ENCODE measurements at places on chromosomes 3 and 15.

DNA sequence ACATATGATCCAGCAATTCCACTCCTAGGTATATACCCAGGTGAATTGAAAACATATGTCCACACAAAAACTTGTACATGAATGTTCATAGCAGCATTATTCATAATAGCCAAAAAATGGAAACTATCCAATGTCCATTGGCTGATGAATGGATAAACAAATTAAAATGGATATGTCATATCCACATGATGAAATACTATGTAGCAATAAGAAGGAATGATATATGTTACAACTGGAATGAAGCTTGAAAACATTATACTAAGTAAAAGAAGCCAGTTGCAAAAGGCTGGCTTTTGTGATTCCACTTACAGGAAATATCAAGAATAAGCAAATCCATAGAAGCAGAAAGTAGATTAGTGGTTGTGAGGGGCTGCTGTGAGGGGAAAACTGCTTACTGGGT is 33.7 kb downstream of the BNC1 start:
- no peak for DNase-seq

DNA sequence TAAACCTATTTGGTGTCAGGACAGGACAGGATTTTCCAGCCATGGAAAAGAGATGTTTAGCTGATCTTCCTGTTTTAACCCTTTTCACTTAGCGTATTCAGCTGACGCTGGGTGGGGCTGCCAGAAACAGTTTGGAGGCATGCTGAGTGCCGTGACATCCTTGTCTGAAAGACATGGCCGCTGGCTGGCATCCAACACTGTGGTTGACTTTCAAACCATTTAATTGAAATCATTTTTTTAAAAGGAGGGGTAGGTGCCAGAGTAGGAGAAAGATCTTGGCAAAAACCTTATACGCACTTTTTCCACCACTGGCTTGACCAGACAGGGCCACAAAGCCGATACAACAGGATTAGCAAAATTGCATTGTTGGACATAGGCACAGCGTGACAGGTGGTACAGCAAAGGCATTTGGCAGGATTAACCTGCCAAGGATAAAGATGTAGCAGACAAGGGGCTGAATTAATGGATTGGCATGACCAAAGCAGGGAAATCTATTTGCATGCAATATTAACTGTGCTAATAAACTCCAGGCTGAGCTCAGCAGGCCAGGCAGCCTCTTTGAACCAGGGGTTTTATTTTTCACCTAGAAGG is 131.8 kb upstream of the TOPAZ1 start:
- no peak for DNase-seq

- no peak for DNase-seq
Measured at GRCh38 chr15:68704496-68705021, 116.1 kb downstream of the ANP32A start.

- DNase-seq = no peak
Measured at GRCh38 chr3:188126934-188127333, 27.0 kb upstream of the LPP start.

- no peak for DNase-seq
Measured at GRCh38 chr3:81707996-81708395, 53.4 kb downstream of the GBE1 start.

DNA sequence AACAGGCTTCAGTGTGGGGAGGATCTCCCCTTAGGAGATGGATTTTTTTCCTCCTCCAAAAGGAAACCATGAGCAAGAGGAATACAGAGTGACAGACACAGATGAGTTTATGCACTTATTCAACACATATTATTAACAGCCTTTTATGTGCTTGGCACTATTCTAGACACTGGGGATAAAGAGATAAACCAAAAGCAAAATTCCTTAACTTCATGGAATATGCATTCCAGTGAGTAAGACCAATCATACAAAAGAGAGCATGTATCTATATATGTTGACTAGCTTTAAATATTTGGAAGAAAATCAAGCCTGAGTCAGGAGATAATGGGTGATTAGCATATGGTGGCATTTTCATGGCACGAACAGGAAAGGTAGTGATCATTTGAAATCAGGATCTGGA is 284.4 kb upstream of the RASGRP1 start:
- no peak for DNase-seq

GRCh38 chr3:12758025-12758781 is 856 bp downstream of the TMEM40 start:
- DNase-seq = no peak

DNA sequence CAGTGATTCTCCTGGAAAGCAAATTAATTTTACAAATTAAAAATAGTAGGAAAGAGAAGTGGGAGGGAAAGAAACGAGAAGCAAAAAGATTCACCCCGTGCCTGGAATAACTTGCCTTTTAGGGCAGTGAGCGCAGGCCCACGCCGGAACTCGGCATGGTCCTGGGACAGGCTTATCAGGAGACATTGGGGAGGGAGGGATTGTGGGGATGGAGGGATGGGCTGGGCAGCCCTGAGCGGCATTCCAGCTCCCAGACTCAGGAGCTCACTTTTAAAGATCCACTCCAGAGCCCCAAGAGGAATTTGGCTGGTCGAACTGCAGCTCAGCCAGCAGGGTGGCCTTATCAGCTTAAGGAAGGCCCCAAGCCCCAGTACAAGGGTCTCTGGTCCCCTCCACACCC is 117.9 kb downstream of the ADCY5 start:
- DNase-seq = no peak

DNA sequence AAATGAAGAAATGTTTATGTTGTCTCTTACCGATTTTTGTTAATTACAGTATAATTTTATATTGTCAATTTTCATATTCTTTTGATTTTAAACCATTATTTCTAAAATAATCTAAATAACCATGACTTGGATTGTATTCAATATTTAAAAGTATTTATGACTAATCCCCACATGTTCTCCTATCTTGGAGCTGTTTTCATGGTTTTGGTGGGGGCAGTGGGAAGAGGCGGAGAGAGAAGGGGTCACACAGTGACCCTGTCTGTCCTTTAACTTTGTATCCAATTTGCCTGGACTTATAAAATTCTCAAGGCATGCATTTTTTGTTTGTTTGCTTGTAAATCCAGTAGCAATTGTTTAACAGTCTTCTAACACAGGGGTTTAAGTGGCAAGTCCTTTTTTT is 407.4 kb downstream of the NTRK3 start:
- DNase-seq = no peak

GRCh38 chr3:190593075-190593474 is 79.2 kb downstream of the IL1RAP start:
- DNase-seq = no peak

DNA sequence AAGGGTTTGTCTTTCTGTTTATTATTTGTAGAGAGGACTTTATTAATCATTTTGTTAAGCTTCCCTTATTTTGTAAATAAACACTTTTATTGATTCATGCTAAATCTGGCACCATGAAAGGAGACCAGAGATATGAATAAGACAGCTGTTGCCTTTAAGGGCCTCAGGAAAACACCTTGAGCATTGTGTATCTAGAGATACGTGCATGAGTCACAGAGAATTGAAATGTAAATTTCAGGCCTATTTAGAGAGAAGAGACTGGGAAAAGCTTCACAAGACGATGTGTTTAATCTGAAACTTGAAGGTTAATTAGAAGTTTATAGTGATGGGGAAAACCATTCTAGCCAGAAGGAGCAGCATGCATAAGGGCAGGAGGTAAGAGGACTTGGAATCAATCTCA is 28.6 kb upstream of the UTS2B start:
- no peak for DNase-seq

GRCh38 chr3:28066020-28066419 is 175.4 kb upstream of the CMC1 start:
- DNase-seq = no peak

GRCh38 chr3:188174317-188175044 is 20.5 kb downstream of the LPP start:
- DNase-seq = no peak

DNA sequence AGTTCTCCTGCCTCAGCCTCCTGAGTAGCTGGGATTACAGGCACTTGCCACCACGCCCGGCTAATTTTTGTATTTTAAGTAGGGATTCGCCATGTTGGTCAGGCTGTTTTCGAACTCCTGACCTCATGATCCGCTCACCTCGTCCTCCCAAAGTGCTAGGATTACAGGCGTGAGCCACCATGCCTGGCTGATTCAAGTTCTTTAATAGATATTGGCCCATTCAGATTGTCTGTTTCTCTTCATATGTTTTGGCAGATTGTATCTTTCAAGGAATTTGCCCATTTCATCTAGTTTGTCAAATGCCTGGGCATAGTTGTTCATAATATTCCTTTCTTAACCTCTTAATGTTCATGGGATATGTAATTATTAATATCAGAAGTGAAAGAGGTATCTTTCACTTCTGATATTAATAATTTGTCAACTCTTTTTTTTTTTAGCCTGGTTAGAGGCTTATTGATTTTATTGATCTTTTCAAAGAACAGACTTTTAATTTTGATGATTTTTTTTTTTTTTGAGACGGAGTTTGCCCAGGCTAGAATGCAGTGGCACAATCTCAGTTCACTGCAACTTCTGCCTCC is 40.2 kb upstream of the ZFAND6 start:
- DNase-seq = no peak

DNA sequence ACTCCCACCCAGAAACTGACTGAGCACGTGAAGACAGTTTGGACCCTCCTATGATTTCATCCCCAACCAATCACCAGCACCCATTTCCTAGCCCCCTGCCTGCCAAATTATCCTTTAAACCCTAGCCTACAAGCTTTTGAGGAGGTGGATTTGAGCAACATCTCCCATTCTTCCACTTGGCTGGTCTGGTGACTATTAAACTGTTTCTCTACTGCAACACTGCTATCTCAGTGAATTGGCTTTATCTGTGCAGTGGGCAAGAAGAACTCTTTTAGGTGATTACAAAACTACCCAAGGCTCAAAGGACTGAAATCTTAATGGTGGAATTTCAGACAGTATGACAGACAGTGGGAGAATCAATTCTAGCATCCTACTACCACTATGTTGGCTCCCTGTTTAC is 57.6 kb downstream of the FOXB1 start:
- no peak for DNase-seq

DNA sequence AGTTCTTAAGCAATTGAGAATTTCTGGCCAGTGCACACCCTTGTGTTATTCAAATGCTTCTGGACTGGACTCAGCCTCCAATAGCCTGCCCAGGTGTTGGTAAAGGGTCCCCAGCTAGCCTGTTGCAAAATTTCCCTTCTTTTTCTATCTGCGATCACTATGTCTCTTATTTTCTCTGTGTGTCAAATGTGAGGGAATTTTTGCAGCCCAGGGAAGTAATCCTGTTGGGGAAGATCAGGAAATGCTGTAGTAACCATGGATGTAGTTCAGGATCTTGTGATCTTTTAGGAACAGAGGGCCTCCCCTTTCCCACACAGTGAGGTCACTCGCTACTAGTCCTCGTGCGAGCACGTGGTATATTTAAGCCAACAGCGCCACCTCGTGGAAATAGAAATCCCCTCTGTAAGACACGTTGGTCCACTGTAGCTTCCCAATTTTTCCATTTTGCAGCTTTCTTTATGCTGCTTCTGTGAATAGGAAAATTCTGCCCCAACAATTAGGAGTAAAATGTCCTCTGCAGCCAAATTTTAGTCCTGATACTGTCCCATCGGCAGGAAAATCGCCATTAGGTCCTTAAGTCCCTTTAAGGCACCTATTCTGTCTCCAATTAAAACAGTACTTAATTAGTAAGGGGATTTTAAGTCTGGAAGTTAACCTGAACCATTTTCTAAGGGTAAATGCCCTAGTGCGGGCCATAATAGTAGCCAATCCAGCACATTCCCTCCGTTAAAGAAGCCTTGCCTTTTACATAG is 4.0 kb upstream of the SMCO1 start:
- DNase-seq = no peak

- DNase-seq = no peak
Measured at GRCh38 chr15:52080031-52080430, 32.5 kb downstream of the BCL2L10 start.

DNA sequence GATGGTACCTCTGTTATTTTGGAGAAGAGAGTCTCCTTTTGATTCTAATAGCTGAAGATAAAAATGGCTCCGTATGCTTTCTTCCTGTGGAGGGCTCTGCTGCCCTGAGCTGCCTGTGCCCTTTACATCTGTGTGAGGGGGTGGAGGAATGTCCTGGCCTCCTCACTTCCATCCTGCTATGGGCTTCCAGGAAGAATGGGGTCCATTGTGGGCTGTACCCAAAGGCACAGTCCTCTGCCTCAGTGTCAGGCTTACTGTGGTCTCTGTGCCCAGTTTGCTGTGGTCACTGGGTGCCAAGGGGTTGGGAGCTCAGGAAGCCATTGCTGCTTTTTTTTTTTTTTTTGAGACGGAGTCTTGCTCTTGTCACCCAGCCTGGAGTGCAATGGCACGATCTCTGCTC is 14.4 kb downstream of the DAG1 start:
- DNase-seq = no peak

GRCh38 chr3:31862666-31863279 is 118.3 kb downstream of the OSBPL10 start:
- DNase-seq = no peak

DNA sequence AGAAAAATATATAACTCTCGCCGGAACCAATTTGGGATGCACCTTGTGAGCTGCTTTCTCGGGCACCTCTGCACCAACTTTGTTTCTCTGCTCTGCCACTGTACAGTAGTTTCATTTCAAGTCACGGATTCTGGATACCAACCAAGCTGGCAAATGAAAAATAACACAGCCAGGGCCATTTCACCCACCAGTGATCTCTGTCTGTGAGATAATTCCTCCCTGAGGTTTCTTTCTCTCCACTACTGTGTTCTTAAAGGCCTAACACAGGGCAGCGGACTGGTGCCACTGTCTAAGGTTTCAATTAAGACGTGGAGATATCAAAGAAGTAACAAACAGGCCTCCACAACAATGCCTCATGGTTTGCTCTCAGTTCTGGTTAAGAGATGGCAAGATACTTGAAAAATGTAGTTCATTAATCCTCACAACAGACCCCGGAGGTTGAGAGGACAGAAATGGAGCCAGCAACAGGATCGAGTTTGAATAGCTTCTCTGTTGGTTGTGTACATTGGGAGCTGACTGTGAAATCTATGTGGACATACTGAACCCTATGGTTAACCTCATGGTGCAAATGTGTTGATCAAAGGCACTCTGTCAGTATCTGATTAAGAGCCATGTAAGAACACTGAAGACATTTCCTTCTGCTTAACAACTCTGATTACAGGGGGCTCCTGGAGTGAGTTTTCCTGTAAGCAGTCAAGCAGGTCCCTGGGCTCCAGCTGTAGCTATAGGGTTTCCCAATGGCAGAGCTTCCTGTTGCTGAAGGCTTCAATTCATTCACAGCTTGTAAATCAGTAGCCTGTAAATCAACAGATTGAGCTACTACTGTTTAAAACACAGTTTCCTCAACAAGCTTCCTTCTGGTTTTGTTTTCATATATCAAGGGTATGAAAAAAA is 470.5 kb downstream of the EPHA3 start:
- no peak for DNase-seq

- DNase-seq = no peak
Measured at GRCh38 chr3:149706905-149707304, 45.4 kb downstream of the COMMD2 start.

GRCh38 chr3:120101624-120102023 is 7.4 kb upstream of the GSK3B start:
- DNase-seq = no peak

GRCh38 chr3:73385568-73385967 is 239.2 kb downstream of the PDZRN3 start:
- no peak for DNase-seq

DNA sequence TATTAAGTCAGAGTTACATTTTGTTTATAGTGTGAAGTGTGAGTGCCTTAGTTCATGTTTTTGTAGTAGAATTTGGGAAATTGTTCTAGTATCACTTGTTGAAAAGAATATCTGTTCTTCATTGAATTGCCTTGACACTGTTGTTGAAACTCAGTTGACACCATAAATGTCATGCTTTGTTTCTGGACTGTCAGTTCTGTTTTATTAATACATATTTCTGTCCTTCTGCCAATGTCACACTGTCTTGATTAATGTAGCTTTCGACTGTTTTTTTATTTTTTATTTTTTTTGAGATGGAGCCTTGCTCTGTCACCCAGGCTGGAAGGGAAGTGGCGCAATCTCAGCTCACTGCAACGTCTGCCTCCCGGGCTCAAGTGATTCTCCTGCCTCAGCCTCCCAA is 59.1 kb downstream of the CHD2 start:
- no peak for DNase-seq

Data from stimulated activated CD4-positive, alpha-beta T cell treated with anti-CD3 and anti-CD28 coated beads, Interleukin-1b, Interleukin-23, amount 100 ng/mL, for 1 hour (primary cell).